ENCODE measurements at places on chromosomes 2 and 18.

- no peak for DNase-seq
Observed at GRCh38 chr2:105364436-105365139, 27.2 kb downstream of the C2orf49 start.

DNA sequence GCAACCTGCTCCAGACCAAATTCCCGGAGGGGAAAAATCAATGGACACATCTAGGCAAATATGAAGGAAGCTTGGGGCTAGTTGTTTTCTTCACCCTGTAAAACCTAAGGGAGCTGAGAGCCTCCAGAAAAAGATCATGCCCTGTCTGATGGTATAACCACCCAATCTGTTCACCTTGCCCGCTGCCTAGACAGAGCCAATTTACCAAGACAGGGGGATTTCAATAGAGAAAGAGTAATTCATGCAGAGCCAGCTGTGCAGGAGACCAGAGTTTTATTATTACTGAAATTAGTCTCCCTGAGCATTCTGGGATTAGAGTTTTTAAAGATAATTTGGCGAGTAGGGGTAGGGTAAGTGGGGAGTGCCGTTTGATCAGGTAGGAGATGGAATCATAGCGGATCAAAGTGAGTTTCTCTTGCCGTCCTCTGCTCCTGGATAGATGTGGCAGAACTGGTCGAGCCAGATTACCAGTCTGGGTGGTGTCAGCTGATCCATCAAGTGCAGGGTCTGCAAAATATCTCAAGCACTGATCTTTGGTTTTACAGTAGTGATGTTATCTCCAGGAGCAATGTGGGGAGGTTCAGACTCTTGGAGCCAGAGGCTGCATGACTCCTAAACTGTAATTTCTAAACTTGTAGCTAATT lies 35.1 kb upstream of the B4GALT6 start:
- no peak for DNase-seq

DNA sequence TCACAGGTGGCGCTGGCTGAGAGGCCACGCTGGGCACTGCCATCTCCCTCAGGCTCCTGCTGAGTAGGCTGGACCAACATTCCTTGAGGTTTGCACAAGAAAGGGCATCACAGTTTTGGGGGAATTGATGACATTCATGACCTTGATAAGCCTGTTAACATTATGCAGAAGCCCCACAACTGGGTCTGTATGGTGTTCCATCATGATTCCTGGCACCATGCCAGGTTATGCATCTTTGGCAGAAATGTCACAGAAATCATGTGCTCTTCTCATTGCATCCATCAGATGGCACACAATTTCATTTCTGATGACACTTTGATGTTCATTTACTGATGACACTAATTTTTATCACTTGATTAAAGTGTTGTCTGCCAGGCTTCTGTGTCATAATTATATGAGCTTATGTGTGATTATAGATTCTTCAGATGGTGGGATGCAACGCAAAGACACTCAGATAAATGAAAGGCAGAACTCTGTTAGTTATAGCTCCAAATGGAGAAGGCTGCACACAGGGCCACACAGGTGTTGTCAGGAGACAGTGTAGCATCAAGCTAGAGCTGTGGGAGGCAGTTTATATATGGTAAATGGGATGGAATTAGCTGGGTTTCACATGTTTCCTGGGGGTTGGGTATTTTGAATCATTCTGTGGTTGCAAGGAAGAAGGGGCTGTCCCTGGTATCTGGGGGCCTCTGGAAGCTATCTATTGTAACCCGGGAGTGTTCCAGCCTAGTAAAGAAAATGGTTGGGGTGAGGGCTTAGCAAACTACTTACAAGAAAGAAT lies 191.3 kb downstream of the SLC39A10 start:
- peak; percentile 18 for DNase-seq

- no peak for DNase-seq
Observed at GRCh38 chr2:45889053-45889452, 237.6 kb downstream of the PRKCE start.

- DNase-seq: peak; percentile 92
Observed at GRCh38 chr2:231786177-231786916, at the start of gene COPS7B. Gene COPS7B (plus strand): TSS chr2:231786445. CDS start chr2:231788571, 2,126 bp downstream.

DNA sequence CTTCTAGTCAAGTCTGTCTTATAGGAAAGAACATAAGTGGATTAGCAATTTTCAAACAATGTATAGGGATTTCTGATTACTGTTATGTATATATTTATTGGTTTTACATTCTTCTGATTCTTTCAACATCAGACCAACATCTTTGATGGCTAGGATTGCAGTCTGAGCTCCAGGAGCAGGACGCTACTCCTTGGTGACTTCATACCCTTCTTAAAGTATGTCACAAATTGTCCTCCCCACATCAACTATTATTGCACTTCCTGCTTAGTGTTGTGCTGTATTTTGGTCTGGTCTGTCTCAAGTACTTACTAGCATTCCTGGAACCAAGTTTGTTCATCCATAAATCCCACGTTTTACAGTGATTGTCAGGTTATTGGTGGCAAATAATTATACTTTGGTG lies 49.0 kb downstream of the MAP2 start:
- DNase-seq: peak; percentile 4

DNA sequence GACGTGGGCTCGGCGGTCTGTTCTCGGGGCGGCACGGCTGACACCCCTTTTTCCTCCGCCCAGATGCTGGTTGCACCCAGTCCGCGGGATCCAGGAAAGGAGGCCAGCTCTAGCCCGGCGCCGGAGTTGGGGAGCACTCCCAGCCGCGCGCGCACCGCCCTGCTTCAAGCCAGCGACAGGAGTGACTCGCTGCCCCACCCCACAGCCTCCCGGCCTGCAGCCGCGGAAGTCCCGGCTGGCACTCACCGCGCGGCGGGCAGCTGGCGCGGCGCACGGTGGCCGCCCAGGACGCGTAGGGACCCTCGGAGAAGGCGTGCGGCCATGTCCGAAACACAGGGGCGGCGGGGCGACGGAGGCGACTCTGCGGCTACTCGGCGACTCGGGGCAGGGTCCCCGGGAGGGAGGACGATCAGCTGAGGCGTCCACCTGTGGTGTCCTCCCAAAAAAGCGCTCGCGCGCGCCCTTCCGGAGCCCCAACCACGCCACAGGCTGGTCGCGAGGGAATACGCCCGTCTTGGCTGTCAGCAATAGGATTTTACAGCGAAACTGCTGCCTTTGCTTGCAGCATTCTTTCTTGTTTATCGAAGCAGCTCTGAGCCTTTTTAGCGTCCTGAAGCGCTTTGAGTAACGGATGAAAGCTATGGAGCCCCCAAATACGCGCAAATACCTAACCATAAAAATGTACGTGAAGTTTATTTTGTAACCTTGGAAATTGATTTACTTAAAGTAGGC lies at the start of gene ACADL:
Gene ACADL, minus strand, starts transcription at position 507 of the 732 bp plus-strand sequence. Its CDS starts 184 bp downstream, at position 323.
- DNase-seq: no peak

- no peak for DNase-seq
Observed at GRCh38 chr2:217852555-217853211, 150.1 kb downstream of the TNS1 start.

- DNase-seq: no peak
Observed at GRCh38 chr2:24830351-24830750, 37.1 kb downstream of the CENPO start.

- DNase-seq: no peak
Observed at GRCh38 chr2:173770947-173771678, 194.1 kb downstream of the SP3 start.

- no peak for DNase-seq
Observed at GRCh38 chr2:164457271-164457670, 164.0 kb downstream of the GRB14 start.

GRCh38 chr2:96423828-96424227 lies 81.3 kb downstream of the NEURL3 start:
- DNase-seq: no peak

DNA sequence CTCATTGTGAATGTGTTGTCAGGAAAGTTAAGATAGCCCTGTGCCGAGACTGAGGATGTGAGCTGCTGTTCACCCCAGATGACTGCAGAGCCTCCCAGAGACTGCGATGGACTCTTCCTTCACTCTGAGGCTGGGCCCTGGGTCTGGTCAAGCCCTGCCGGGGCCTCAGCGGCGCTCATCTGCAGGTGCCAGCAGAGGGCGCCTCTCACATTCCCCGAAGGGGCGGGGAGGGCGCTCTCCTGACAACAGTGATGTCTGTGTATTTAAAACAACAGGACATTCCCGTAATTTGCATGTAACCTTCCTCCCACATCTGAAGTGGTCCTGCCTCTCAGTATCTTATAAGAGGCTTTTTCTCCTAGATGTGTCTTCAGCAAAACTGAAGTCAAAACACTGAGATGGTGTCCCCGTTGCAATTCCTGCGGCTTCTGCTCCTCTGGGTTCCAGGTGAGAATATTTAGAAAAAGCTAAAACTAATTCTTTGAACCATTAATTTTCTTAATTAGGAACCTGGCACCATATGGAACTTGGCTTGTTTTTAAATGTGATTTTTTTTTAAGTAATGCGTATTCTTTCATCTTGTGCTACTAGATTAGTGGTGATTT lies 1377.9 kb downstream of the RPIA start:
- DNase-seq: peak; percentile 40

- DNase-seq: no peak
Observed at GRCh38 chr2:79447463-79447862, 65.4 kb upstream of the CTNNA2 start.

DNA sequence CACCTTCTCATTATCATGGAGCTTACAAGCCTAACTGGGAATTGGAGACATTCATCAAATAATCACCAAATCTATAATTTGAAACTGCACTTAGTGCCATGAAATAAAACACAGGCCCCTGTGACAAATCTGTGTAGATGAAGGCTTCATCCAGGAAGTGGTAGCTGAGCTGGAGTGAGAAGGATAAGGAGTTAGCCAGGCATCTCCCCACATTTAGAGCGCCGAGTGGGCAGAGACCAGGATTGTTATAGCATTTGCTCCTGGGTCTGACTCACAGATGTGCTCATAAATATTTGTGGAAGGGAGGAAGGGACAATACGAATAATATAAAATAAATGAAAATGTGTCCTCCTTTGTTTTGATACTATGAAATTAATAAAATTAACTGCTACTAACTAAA lies 2.5 kb upstream of the MAT2A start:
- DNase-seq: no peak

- peak; percentile 87 for DNase-seq
Observed at GRCh38 chr18:45066886-45067285, 386.2 kb downstream of the SETBP1 start.

DNA sequence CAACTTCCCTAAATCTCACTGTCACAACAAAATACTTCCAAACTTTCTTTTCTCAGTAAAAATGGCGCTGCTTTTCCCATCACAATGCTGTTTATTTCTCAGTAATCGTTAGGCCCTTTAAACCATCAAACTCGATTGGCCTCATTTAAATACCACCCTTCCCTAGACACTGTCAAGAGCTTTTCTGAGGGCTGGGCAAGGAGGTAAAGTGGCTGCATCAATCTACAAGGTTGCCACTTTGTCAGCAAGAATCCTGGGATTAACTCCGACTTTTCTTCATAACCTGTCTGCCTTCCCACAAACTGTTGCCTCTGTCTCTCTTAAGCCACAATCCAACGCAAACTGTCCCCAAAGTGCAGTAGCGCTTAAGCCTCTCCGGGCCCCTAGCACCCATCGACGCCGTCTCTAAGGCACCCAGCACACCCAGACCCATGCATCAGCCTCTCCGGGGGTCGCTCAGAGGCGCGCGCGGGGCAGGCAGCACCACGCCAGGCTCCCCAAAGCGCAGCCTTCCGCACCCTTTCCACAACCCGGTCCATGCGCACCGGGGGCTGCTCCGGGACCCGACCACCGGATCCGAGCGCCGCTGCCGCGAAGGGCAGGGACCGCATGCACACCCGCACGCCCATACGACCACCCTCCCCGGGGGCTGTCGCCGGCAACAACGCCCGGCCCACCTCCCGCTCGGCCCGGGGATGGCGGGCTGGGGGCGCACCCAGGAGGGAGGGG lies 683 bp downstream of the MBOAT2 start:
- peak; percentile 48 for DNase-seq

DNA sequence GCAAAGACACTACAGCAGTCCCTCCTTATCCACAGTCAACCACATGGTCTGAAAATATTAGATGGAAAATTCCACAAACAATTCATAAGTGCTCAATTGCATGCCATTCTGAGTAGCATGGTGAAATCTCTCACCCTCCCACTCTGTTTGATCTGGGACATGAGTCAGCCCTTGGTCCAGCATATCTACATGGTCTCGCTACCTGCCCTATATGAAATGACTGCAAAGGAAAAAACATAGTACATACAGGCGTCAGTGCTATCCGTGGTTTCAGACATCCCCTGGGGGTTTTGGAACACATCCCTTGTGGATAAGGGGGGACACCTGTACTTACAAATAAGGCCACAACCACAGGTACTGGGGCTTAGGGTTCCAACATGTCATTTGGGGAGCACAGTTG lies 73.7 kb downstream of the CABLES1 start:
- DNase-seq: no peak

DNA sequence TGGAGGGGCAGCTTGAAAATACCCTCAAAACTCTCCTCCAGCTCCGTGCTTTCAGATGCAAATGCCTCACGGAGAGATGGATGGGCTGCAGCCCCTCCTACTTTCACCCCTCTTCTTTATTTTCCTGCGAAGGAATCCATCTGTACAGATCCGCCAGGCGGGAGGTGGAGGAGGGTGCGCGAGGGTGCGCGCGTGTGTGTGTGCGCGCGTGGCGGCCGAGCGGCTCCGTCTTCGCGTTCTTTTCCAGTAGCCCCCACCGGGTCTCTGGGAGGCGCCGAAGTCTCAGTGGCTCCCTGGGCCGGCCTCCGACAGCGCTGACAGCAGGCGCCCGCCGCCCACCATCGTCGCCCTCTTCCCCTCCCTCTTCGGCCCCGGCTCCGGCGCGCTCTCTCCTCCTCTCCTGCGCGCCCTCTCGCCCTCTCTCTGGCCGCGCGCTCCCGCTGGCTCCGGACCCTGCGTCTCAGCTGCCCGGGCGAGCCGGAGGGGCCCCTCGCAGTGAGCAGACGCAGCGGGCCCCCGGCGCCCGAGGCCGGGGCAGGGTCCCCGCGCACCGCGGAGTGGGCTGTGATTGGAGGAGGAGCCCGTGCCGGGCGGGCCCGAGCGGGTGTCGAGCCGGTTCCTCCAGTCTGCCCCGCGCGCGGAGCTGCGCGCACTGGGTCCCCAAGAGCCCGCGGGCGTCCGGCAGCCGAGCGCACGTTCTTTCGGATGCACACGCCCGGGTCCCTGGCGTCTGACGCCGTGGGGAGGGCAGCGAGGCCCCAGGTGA lies at the start of gene CDH7:
Gene CDH7, plus strand, starts transcription at position 624 of the 766 bp plus-strand sequence. CDS start 11,831 bp downstream, outside the sequence.
- DNase-seq: no peak

Measured in KBM-7 (cell line).